Astrocyte of the spinal cord (primary cell): ENCODE measurements at places on chromosomes 1 and 21.
A peak's percentile ranks its signal among the peaks of the same experiment; 100 is the strongest.

GRCh38 chr1:187840557-187840956 lies 1011.8 kb downstream of the PLA2G4A start:
- no peak for DNase-seq

DNA sequence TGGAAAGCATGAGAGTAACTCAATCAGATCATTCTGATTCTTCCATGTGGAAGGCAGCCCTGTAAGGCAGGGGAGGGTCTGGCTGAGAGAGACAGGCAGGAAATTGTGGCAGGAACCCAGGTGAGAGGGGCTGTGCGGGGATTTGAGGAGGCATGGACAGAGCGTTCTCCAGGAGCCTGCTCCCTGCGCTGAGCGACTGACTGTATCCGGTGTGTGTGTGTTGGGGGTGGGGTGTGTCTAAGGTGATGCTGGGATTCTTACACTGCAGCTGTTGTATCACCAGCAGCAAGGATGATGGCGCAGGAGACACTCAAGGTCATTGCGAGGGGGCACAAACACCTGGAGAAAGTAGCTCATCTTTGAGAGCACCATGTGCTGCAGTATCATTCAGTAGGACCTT lies 128.5 kb downstream of the RHOU start:
- no peak for DNase-seq

DNA sequence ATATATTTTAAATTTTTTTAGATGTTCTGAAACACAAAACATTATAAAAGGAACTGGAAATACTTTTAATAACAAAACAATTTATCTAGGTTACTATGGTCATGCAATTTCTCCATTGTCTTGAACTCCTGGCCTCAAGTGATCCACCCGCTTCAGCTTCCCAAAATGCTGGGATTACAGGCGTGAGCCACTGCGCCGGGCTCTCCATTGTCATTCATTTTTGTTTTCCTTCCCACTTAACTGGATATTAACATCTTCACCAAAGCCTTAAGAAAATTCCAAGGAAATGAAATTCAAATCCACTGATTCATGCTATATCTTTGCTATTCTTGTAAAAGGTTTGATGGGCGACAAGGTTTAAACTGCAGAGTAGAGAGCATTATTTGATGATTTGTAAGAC lies 279.5 kb upstream of the PKN2 start:
- no peak for DNase-seq

DNA sequence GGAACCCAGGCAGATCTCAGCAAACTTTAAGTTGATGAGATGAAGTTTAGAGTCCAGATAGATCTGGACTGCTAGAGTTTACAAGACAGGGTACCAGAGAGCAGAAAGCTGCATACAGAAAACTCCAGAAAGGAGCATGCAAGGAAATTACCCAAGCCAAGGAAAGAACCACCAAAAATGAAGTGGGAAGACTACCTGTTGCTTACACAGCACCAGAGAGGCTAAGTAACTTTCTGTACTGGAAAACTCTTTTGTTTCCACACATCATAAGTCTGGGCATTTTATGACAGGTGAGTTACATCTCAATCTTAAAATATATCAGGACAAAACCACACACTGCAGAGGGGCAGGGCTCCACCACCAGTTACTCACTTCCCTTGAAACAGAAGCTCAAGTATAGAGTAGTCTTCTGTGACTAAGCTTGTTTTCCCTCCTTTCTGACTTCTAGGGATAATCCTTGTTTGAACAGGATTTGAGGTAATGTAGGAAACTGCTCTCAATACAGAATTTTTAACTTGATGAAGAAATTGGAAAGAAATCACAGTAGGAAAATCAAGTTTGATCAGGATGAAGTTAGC lies 17.4 kb upstream of the GJA9 start:
- no peak for DNase-seq

- no peak for DNase-seq
Measured at GRCh38 chr1:19785660-19786059, 14.1 kb downstream of the TMCO4 start.

DNA sequence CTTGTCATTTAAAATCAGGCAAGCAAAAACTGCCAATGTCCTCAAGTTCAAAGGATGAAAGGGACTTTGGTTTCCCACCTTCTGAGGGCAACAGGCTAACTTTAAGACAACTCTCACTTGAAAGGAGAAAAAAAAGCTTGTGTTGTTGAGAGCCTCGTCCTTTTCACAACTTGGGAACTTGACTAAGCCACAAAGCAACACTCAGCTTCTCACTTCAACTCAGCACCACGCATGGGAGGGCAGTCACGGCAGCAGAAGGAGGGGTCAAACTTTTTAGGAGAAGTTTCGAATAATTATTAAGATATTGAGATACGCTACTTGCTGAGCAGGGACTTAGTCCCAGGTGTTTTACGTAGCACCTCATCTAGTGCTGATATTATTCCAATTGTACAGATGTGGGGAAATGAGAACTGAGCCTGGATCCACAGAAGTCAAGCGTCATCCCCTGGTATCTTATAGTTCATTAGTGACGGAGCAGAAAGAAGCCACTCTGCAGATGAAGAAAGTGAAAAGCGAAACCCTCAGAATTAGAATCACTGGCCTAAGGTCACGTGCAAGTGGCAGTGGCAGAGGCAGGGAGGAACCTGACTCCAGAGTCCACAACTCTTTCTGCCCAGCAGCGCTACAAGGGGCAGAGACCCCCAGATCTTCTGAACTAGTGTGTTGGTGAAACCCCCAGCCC lies 83.6 kb downstream of the JAK1 start:
- no peak for DNase-seq

- no peak for DNase-seq
Measured at GRCh38 chr1:12173631-12174121, 6.9 kb downstream of the TNFRSF1B start.

DNA sequence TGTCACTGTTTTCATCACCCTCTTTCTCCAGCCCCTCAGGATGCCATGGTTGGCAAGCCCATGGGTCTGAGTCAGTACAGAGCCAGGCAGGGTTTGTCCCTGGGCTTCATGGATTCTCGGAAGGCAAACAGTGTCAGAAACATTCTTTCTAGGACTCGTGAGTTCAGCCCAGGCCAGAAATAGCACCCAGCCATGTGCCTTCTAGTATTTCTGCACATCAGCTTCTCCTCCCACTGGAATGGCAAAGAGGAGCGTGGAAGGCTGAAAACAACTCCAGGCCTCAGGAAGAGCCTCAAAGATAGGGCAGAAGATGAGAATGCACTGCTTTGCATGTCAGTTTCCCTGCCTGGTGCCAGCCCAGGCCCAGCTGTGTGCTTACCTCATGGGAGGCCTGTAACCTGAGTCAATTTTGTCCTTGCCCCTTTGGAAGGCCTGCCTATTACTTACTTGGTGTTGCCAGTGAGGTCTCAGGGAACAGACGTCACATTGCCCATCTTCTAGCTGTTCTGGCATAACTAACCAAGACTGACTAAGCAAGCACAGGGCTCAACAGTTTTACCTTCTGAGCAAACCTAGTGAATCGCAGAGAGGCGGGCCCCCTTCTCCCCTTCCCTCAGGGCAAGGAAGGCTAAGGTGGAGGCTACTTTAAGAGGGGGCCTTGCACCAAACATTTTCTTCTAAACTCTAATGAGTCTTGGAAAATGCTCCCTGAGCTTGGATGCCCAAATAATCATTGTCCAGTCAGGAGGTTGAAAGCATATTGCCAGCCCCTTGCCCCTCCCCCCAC lies 42.4 kb downstream of the GLUL start:
- no peak for DNase-seq

- DNase-seq = no peak
Measured at GRCh38 chr21:42254651-42255601, 36.0 kb downstream of the ABCG1 start.

DNA sequence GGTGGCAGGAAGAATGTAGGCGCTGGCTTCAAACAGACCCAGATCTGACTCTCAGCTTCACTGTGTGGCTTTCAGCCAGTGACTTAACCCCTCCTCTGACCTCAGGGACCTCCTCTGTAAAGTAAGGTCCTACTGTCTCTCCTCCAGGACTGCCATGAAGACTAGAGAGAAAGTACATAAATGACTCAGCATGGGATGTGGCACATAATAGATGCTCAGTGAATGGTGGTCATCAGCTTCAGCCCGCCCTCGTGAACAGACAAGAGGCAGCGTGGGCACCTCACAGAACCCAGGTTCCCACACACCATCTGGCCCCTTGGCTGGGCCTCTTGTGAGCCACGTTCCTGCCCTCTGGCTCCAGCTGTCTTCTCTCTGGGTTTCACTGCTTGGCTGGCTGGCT lies 126.0 kb downstream of the SYF2 start:
- DNase-seq = no peak

- DNase-seq = no peak
Measured at GRCh38 chr1:204660509-204660908, 25.0 kb downstream of the LRRN2 start.

DNA sequence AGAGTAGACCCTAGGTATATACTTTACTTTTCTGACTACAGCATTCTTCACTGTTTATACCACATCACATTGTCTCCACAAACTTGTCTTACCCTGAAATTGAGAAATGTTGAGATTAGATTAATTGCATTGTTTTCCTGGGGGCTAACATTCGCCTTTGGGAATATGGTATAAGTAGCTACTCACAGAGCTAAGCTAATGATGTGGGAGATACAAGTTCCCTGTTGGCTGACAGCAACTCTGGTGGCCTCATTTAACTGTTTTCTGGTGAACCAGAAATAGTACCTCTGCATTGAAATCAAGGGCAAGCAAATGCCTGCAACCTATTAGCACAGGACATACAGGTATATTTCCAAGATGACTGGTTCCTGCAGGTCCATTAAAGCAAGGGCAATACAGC lies 13.2 kb upstream of the VCAM1 start:
- no peak for DNase-seq

GRCh38 chr1:167713330-167714081 lies 8.3 kb upstream of the MPZL1 start:
- DNase-seq = peak; percentile 32

DNA sequence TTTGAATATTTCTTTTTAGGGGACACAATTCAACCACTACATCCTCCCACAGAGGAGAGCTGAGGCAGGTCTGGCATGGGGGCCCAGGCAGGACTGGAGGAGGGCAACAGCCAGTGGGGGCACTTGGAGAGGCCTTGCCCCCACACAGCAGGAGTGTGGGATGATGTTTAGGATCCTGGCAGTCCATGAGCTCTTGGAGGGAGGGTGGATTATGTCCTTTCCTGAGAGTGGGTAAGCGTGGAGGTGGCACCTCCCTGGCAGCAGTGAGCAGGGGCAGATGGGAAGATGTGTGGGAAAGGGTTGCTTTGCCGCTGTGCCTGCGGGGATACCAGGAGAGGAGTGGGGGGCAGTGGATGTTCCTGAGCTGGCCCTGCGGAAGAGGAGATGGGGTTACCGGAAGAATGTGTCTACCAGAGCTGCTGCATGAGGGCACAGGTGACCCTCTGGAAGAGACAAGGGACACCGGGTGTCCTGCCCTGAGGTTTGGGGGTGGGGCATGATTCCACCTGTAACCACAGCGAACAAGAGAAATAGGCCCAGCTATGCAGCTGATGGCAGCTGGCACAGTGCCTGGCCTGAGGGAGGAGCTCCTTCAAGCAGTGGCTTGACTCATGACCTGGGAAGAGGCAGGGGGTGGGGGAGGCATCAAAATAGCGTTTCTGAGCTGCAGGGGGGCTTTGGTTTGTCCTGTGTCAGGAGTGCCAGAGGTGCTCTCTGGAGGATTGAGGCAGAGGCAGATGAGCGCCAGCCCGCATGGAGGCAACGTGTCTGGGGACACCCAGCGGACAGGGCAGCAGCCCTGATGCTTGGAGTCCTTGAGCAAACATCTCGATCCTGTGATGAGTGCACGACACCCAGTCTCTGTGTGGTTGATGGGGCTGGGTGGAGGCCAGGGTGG lies 123.9 kb upstream of the TMPRSS2 start:
- peak; percentile 50 for DNase-seq

- DNase-seq = peak; percentile 49
Measured at GRCh38 chr1:191134796-191135195, 657.1 kb upstream of the BRINP3 start.

GRCh38 chr1:205703072-205703471 lies 22.8 kb upstream of the SLC45A3 start:
- DNase-seq = no peak

DNA sequence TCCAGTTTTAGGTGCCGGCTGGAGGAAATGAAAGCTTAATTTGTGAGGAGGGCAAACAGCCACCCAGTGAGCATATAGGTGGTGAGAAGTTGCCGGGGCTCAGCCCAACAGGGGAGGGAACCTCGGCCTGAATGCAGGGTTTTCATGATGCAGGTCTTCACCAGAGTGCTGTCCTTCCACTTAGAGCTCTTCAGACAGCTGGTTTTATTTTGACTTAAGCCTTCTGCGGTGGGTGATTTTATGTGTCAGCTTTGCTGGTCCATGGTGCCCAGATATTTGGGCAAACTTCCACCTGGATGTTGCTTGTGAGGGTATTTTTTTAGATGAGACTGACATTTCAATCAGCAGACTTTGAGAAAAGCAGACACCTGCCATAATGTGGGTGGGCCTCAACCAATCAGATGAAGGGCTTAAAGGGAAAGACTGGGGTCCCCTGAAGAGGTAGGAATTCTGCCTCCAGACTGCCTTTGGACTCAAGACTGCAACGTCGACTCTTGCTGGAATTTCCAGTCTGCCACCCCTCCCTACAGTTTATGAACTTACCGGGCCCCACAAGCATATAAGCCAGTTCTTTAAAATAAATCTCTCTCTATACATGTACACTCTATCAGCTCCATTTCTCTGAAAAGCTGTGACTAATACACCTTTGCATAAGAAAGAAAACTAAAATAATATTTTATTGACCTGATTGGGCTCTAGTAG lies 72.8 kb downstream of the RHOU start:
- DNase-seq = no peak

- no peak for DNase-seq
Measured at GRCh38 chr1:90356991-90357390, 360.1 kb downstream of the BARHL2 start.

- DNase-seq = no peak
Measured at GRCh38 chr1:110337704-110338308, 1.4 kb upstream of the RBM15 start.

DNA sequence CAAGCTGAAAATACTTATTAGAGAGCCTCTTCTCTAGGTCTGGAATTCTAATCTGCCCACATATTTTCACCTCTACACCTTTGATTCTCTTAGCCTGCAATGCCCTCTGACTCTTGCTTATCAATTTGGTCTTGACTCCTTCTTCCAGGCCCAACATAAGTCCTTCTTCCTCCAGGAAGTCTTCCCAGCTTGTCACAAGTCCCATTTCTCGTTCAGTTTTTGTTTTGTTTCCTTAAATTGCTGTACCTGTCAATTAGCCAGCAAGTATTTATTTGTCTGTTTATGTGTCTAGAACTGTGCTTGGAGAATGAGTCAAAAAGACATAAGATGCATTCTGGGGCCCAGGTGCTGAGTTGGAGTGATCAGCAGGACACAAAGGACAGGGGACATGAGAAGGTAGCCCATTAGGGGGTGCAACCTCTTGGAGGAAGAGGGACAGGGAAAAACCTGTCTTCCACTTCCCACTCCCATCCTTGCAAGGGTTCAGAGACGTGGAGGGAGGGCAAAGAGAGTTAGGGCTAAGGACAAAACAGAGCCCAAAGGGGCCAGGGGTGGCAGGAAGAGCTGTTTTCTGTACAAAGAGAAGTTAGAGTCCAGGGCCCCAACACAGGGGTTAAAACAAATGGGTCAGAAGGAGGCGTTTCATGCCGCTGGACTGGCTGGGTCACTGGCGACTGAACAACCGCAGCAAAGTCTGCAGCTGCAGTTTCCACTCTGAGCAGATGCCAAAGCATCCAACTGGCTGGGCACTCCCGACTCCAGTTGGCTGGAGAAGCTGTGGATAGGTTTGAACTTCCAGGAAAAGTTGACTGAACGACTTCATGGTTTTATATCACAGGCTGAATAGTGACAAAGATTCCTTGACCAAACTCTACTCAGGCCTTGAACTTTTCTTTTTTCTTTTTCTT lies 10.7 kb upstream of the CNR2 start:
- no peak for DNase-seq
